ENCODE measurements at places on chromosomes 12 and 14.

DNA sequence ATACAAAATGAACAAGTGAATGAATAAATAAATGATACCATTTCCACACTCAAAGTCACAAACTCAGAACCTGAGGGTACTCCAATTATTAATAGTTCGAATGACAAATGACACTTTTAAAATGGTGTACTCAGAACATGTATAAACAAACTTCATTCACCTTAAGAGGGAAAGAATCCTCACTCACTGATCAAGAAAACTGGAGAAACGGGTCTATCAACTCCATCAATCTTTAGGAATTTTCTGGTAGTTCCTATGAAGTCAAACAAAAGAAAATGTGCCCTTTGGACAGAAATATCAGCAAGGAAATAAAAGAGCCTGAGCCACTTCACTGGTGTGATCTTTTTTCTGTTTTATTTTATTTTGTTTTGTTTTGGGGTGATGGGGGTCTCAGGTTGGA lies 5.2 kb upstream of the NRDE2 start:
- no peak for DNase-seq

DNA sequence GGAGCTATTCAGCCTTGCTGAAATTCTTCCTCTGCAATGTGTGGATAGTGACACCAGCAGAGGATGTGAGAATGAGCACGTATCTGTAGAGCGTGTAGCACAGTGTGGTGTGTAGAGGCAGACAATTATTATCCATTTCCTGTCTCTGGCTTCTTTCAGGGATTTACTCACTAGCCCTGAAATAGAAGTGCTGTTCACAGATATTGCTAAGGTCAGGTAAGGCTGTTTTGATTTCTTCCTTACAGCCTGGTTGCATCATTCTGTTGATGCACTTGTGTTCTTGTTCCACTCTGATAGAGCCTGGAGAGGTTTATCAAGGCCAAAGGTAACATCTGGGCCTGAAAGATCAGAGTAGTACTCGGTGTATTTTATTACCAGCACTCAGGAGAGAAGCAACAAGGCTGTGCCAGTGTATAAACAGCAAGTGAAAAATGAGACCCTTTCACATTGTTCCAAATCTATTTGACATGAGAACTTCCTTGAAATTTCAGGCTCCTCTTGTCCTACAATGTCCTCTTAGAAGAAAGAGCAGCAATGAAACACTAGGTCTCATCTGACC lies 16.7 kb downstream of the ARG2 start:
- no peak for DNase-seq

- no peak for DNase-seq
These were observed 143.0 kb upstream of the DDHD1 start for GRCh38 chr14:53295985-53296582.

DNA sequence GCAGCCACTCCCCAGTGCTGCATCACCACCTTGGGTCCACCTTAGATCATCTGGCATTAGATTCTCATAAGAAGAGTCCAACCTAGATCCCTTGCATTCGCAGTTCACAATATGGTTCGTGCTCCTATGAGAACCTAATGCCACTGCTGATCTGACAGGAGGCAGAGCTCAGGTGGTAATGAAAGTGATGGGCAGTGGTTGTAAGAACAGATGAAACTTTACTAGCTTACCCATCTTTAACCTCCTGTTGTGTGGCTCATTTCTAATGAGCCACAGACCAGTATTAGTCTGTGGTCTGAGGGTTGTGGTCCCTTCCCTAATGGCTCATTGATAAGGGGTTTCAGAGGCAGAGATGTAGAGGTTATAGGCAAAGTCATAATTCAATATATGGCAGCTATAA lies 615.9 kb upstream of the MIS18BP1 start:
- DNase-seq, result no peak

DNA sequence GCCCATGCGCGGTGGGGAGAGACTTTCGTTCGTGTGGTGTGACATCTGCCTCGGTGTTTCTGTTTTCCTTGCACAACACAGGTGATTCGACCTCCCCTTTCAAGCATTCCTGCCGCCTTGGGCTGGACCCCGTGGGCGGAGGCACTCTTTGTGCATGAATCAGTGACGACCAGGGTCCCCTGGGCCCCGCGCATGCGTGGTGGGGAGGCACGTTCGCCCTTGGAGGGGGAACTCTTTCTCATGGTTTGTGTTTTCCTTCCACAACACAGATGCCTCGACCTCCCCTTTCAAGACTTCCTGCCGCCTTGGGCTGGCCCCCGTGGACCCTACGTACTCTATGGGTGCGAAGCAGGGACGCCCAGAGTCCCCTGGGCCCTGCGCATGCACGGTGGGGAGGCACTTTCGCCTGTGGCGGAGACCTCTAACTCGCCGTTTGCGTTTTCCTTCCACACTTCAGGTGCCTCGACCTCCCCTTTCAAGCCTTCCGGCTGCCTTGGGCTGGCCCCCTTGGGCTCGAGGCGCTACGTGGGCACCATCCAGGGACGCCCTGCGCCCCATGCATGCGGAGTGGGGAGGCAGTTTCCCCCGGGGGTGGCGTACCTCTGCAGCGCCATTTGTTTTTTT lies 340.9 kb downstream of the ALG10 start:
- DNase-seq, result no peak

DNA sequence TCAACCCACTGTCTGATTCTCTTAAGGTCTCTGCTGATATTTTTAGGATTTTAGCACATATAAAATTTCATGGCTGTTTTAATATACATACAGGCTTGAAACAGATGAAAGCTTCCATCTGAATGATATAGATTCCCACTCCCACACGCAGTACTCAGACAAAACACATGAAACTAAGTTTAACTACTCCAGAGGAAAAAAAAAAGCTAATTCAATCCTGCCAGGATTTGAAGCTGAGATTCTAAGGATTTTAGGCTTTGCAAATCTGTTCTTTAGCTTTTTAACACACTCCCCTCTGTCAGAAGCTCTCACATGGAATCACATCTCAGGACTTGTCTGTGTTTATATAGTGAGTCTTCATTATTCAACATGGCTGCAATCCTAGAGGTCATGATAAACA lies 217.3 kb downstream of the BCAT1 start:
- DNase-seq, result no peak

GRCh38 chr12:14654842-14655241 lies 41.6 kb downstream of the GUCY2C start:
- no peak for DNase-seq

DNA sequence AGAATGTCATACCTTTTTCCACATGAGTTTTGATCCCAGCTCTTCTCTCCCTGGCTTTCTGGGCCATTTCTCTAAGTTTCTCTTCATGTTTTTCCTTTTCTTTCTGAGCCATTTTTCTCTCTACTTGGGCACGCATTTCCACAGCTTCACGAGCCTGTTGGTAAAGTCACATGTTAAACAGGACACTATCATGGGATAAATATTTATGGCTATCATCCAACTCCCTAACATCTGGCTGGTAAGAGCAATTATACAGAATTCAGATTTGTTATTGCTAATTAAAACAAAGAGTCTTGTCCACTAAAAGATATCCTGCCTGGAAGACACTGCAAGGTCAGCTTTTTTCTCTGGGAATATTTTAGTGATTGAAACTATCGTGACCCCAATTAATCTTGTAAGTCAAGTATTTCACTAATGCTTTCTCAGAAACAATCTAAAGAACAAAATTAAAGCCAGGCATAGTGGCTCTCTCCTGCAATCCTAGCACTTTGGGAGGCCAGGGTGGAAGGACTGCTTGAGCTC lies 23.1 kb downstream of the SLIRP start:
- no peak for DNase-seq

- DNase-seq, result no peak
These were observed 2.8 kb upstream of the TMEM119 start for GRCh38 chr12:108600702-108601007.

DNA sequence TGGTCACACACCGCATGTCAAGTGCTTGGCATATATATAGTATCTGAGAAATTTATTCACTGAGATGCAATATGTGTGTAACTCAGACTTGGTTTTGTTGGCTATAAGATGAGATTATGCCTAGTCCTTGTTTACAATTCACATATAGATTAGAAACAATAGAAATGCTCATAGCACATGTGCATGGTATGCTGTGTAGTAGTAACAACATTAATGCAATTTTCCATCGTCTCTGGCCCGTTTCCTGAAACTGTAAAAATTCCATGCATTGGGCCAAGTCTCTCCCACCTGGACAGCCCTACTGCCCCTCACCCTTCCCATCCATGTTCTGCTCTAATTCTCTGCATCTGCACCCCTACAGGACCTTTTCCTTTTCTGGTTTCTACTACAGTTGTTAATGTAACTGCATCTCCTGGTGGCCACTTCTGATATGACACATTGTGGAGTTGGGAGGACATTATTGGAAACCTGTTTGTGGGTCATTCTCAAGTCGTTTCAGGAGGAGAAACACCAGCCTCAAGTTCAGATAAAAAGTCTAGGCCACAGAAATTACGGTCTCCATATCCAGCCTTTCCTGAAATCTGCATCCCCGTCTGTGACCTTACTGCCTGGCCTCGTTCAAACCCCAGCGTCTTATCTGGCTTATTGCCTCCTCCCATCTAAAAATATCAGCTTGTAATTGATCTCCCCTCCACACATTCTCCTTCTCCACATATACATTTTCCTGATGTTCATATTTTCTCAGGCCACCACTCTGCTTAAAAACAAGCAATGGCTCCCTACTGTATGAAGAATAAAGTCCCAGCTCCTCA lies 37.5 kb downstream of the EMP1 start:
- DNase-seq, result peak; percentile 13

DNA sequence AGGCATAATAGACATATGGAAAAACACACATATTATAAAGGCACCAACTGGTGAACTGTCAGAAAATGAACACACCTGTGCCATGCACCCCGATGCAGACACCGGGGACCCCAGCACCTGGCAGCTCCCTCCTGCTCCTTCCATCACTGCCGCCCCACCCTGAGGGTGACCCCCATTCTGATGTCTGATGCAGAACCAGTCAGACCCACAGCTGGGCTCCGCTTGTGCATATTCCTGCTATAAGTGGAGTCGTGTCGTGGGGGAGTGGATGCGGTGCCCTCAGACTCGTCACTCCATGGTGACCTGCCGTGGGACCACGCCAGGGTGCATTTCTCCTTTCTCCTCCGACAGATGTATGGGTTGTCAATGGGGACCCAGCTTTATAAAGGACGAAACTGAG lies 45.7 kb upstream of the MEG3 start:
- no peak for DNase-seq

DNA sequence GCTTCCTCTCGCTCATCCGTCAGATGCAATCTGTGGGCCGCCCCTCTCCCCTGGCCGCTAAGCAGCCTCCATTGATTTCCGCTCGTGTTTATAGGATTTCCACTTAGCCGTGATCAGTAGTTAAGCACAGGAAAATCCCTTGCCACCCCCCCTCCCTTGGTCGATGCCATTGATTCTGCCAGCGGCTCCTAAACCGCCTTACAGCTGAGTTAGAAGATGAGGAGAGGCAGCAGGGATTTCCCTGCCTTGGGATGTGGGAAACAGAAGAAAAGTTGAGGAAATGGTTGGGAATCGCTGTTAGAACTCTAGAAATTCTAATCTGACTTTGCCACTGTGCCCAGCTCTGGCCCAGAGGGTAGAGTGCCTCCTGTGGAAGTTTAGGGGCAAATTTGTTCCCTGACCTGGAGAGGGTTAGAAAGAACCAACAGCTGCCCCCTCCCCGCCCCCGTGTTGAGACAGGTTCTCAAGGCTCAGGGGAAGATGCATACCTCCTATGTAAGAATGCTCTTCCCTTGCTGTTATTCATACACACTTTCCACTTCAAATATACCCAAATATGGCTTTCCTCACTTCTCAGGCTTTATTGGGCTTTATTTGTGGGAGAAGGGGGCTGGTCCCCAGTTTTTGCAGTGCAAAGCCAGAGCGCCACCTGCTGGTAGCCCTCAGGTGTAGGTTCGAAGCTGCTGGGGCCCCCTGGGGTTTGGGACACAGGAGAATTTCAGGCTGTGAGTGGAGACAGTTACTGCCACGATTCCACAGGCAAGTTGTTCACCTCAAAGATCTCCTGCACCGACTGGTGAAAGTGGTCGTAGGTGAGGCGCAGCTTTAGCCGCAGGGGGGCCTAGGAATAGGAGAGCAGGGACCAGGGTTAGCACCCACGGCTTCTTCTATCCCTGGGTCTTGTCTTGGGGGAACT lies 3.2 kb downstream of the THTPA start:
- peak; percentile 44 for DNase-seq

DNA sequence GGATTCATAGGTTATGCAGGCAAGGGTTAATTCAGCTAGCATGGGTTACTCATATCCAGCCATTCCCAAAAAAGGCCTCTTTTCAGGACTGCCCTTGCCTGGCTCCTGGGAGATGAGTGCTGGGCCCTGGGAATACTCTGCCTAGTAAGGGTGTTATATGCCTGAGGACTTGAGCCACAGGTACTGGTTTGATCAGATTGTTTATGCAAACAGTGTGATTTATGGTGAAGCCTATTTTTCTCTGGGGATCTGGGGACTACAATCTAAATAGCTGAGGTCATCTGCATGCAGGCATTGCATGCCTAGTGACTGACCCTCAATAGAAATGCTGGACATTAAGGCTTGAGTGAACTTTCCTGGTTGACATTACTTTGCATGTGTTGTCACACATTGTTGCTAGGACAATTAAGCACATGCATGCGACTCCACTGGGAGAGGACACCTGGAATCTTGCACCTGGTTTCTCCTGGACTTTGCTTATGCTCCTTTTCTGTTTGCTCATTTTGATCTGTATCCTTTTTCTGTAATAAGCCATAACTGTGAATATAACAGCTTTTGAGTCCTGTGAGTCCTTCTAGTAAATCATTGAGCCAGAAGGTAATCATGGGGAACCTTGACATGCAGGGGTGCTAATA lies 73.0 kb downstream of the RAD51B start:
- no peak for DNase-seq

DNA sequence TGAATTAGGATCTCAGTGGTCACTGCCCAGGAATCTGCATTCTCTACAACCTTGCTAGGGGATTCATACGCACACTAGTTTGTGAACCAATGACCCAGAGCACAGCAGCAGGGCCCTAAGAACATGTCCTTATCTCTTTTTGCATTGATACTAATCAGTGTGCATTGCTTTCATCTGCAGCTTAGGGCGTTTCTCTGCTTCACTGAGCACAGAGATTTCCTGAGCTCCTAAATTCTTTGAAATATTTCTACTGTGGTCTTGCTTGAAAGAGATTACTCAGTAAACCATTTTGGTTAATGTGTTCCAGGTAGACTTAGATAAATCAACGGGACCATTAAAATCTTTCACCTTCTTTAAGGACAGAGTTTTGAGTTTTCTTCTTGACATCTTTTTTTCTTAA lies 351.3 kb upstream of the KITLG start:
- DNase-seq, result no peak

- DNase-seq, result no peak
These were observed 24.7 kb upstream of the KRT78 start for GRCh38 chr12:52873513-52873831.

DNA sequence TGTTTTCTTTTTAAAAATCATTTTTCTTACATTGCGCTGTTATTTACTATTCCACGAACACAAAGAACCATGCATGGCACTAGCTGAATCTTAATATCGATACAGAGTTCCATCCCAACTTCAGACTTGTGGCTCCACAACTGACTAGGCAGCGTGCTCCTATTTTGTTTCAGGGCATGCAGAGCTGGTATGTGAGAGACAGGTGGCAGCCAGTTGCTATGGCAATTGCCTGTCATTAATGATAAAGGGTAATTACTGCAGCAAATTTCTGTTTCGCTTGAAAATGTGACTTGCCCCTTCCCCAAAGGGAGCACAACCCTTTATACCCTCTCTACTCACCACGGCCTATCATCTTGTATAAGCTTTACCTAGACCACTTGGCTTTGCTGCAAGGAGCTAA lies 113.1 kb upstream of the G2E3 start:
- no peak for DNase-seq

GRCh38 chr12:116818341-116818856 lies 62.8 kb downstream of the HRK start:
- no peak for DNase-seq

Data from activated CD8-positive, alpha-beta memory T cell treated with anti-CD3 and anti-CD28 coated beads for 1 hour (primary cell).